ENCODE measurements at places on chromosomes 1 and 21.

DNA sequence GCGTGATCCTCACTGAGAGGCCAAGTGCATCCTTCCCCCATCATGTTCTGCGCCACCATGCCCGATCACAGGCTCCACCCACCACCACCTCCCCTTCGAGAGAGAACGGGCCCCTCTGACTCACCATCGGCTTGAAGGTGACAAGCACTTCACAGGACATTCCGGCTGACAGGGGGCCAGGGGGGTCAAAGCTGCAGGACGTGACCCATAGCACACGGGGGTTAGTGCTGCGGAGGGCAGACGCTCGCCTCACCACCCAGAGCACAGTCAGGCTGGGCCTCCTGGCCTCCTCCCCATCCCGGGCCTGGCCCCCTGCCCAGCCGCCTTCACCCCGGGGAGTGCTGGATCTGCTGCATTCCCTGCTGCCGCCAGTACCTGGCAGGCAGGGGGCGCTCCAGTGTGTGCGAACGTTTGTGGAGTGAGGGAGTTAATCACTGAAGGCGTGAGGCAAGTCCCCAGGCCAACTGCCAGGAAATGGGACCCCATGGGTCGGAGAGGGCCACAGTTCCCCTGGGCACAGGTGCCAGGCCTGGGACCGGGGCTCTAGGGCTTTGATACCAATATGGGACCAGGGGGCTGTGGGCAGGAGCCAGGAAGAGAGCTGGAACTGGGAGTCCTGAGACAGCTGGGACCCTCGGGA, 40.9 kb upstream of the TMEM52 start:
- DNase-seq: peak; percentile 26

DNA sequence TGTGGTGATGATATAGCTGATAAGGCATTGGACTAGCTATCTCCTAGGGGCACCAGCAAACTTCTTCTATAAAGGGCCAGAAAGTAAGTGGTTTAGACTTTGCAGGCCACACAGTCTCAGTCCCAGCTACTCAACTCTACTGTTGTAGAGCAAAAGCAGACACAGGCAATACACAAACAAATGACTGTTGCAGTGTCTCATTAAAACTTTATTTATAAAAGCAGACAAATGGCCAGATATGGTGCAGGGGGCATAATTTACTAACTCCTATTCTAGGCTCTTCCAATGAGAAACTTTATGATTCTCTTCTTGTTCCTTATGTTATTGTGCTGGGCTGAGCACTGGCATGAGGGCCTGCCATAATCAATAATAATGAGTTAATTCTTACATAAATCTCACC, 176.8 kb upstream of the POU3F1 start:
- DNase-seq: no peak

- DNase-seq: no peak
Measured at GRCh38 chr1:24769656-24770651, 24.7 kb downstream of the CLIC4 start.

DNA sequence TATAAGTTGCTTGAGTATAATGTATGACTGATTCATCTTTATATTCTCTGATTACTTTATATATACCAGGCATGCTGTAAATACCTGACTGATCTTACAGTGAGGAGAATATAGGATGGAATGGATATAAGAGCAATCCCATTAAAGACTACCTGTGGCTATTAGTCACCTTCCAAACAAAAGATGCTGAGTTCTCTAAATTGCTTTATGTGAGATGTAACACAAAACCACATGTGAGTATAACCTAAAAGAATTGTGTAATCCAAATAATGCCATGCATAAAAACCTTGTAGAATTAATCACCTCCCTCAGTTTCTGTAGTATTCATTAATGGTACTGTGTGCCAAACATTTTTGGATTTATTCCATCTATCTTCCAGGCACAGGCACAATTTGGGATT, 134.6 kb upstream of the LRRC7 start:
- DNase-seq: no peak

DNA sequence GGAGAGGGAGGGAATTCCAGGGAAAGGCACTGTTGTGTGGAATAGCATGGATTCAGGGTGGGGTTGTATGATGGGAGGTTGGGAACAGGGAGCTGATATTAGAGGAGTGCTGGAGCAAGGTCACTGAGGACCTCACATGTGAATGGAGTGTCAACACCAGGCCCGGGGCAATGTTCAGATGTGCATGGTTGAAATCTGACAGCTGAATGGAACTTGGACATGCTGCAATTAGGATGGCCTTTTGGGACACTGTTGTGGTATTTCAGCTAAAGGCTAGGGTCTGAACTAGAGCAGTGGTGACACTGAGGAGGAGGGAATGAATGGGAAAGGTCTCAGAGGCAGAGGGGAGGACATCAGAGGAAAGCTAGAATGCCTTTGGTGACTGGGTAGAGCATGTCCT, 25.0 kb downstream of the ZSCAN20 start:
- no peak for DNase-seq

DNA sequence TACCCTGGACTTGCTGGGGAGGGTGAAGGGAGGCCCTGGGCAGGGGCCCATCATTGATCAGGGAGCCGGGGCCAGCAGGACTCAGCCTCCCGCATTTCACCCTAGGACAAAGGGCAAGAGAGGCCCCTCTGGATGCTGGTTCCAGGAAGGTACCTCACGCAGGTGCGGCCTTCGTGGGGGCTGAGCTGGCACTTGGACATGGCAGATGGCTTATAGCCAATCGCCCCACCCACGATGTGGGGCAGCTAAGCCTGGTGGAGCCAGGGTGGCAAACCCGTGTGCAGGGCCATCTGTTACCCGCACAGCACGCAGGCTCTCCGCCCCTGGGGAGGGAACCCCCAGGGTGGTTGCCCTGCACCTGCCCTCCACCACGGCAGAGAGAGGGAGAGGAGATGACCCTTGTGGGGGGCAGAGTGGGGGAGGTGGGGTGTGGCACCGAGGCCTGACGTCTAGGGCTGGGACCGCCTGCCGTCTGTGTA, 2.5 kb downstream of the TFF3 start:
- DNase-seq: no peak

DNA sequence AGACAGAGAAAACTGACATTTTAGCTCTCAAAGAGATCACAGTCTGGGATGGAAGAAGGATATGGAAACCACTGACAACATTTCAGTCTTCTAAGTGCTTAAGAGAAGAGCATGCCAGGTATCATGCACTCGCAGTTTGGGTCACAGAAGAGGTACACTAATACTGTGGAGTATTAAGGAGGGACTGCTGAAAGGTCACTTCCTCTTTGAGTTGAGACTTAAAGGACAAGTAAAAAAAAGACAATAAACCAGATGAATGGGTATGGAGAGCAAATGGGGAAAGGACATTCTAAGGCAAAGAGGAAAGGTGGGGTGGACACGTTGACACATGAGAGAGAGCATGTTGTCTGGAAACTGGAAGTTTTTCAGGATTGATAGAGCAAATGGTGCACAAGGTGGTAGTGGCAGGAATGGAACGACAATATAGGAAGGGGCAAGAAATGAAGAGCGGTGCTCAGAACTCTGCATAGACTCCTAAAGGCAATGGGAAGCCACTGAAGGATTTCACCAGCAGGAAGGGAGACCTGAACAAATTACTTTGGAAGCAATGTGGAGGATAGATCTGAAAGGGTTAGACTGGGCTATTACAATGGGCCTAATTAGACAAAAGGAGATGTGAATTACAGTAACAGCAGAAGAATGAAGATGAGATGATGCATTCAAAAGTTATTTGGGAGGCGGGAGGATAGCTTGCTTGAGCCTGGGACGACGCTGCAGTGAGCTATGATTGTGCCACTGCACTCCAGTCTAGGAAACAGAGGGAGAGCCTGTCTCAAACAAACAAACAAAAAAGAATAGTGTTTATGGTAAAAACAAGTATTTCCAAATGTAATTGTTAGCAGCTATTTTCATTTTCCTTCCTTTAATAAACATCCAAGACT, 11.1 kb downstream of the DIPK1A start:
- no peak for DNase-seq

GRCh38 chr1:203609979-203610493, 16.6 kb upstream of the ATP2B4 start:
- DNase-seq: no peak

DNA sequence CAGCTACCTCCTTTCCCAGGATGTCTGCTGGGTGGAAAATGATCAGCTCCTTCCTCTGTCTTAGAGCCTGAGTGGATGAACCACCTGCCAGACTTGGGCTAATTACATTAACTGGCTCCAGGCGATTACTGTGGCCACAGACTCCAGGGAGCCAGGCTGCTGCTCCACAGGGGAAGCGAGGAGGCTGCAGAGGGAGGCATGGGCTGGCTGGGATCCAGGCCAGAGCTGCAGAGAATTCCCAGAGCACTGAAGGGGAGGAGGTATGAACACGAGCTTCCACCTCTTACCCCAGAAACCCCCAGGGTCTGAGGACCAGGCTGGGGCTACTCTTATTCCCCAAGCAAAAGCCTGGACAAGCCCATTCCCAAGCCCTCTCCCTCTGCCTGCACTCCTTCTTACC, 136.0 kb upstream of the KLHDC7A start:
- DNase-seq: no peak

DNA sequence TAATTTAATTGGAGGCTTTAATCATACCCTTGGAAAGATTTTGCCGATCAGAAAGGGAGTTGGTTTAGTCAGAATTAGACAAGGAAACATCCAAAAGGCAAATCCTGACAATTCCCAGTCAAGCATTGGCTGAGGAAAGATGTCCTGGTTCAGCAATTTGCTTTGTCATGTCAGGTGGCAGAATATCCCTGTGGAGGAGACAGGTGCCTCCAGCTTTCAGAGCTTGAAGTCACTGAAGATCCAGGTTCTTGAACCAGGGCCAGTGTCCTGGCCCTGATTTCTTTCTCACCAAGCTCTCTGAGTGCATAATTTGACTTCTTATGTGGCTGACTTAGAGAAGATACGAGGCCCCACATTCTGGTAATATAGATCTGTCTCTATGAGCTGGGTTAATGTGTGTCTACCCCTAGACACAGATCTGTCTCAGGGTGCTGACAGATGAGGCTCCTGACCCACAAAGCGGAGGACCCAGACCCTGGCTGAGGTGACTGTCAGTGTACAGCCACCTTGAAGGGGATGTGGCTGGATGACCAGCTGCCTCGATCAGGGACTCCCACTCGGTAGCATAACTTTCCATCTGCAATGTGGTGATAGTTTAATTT, 118.9 kb downstream of the HHAT start:
- DNase-seq: no peak

GRCh38 chr1:26697978-26698849, 2.4 kb downstream of the ARID1A start:
- peak; percentile 10 for DNase-seq

DNA sequence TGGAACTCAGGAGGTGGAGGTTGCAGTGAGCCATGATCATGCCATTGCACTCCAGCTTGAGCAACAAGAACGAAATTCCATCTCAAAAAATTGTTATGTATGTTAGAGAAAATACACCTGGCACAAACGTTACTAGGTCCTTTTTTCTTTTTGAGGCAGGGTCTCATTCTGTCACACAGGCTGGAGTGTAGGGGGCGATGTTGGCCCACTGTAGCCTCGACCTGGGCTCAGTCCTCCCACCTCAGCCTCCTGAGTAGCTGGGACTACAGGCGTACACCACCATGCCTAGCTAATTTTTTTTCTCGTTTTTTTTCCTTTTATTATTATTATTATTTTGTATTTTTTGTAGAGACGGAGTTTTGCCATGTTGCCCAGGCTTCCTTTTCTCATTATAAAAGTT, 4.4 kb downstream of the HAX1 start:
- DNase-seq: no peak

DNA sequence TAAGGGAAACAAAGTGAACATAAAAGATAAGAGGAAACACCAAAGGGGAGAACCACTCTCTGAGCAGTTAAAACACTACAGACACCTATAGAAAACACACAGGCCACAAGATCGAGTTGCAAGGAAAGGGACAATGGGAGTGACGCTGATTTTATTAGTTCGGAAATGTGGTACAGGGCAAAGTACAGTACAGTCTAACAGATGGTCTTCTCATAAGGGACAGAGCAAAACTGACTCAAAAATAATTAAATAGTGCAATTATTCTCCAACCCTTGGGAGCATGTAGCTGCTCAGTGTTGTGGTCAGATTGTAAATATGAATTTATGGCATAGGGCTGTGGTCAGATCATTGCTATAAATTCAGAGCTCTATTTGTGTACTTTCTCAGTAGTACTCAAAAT, 352.0 kb downstream of the USH2A start:
- no peak for DNase-seq

- no peak for DNase-seq
Measured at GRCh38 chr1:167171286-167171929, 49.3 kb upstream of the POU2F1 start.

DNA sequence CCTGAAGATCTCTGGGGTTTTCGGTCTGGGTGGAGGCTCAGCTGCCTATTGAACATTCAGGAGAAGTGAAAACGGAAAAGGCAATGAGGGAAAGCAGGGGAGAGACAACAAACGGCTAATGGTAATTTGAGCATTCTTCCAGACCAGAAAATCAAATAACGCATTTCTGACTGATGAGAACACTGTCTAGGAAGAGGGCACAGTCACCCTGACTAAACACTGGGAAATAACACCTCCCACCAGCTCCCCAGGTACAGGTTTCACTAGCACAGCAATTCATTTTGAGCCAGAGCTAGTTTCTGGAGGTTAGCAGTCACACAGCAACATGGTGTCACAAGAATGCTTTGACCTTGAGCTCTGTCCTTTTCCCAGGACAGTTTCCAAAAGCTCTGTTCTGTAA, 21.1 kb downstream of the NCF2 start:
- DNase-seq: no peak

- no peak for DNase-seq
Measured at GRCh38 chr1:232974971-232975370, 24.6 kb downstream of the NTPCR start.

- DNase-seq: no peak
Measured at GRCh38 chr1:88701275-88701674, 17.2 kb downstream of the PKN2 start.

- no peak for DNase-seq
Measured at GRCh38 chr1:12135612-12136011, 31.2 kb upstream of the TNFRSF1B start.

GRCh38 chr1:26469558-26469957, 2.7 kb upstream of the HMGN2 start:
- DNase-seq: no peak

DNA sequence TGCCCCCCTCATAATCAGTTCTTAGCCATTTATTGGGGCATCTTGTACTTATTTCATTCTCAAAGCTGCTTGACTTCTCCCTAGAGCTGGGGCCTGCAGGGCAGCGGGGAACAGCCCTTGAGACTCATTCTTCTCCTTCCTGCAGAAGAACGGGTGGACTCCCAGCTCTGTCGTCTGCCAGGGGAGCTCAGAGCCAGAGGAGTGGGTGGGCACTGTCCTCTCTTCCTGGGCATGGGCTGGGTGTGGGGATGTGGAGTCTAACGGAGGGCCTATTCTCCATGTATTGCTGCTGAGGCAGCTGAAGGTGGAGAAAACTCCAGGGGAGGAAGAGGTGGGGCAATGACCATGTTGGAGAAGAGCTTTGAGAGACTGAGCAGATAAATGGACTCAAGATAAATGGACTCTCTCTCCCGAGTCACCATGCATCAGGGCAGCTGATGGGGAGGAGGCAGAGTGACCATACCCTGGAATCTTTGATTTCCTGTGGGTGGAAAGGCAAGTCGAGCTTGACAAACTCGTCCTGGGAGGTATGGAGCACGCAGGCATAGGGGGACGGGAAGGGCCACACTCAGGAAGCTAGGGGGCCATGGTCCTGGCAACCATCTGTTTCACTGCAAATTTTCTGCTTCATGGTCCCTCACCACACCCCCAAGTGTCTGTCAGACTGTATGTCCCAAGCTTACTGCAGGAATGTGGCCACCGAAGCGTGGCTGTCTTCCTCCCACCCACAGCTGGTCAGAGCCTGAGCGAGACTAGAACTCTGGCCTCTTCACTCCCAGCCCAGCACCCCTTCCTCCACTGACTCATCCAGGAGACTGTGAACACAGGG, 56.9 kb upstream of the ATP2B4 start:
- DNase-seq: no peak
